ENCODE measurements at places on chromosomes 13 and 19.

- peak; percentile 68 for DNase-seq
Observed at GRCh38 chr19:43799502-43800142, 2.6 kb downstream of the LYPD5 start.

GRCh38 chr13:75675421-75675820 lies 39.3 kb downstream of the LMO7 start:
- no peak for DNase-seq

DNA sequence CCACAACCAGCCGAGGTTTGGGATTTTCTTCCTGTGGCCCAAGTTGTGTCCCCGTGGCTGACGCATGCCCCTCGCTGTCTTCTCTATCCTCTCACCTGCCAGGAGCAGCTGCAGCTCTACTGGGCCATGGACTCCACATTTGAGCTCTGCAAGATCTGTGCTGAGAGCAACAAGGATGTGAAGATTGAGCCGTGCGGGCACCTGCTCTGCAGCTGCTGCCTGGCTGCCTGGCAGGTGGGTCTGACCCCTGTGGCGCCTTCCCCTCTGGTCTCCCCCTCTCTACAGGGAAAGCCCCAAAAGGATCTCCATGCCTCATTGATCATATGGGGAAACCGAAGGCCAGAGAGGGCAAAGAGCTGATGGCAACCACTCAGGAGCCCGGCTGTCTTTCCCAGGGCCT lies 14.6 kb downstream of the CBLC start:
- no peak for DNase-seq

DNA sequence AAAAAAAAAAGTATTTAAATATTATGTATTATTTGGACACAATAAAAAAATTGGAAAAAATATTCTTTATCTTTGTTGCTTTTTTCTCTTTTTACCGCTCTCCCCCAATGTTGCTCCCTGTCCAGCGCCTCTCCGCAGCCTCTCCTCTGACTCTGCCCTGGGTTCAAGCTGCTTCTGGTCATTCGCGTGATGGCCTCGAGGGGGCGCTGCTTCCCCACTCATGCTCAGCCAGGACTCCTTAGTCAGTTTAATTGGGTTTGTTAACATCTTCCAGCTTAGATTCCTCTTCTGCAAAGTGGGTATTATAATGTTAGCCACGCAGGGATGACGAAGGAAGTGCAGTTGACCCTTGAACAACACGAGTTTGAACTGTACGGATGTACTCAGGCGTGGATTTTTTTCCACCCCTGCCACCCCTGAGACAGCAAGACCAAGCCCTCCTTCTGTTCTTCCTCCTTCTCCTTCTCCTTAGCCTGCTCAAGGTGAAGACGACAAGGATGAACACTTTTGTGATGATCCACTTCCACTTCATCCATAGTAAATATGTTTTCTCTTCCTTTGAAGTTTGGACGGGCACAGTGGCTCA lies 4.9 kb upstream of the NWD1 start:
- peak; percentile 73 for DNase-seq

DNA sequence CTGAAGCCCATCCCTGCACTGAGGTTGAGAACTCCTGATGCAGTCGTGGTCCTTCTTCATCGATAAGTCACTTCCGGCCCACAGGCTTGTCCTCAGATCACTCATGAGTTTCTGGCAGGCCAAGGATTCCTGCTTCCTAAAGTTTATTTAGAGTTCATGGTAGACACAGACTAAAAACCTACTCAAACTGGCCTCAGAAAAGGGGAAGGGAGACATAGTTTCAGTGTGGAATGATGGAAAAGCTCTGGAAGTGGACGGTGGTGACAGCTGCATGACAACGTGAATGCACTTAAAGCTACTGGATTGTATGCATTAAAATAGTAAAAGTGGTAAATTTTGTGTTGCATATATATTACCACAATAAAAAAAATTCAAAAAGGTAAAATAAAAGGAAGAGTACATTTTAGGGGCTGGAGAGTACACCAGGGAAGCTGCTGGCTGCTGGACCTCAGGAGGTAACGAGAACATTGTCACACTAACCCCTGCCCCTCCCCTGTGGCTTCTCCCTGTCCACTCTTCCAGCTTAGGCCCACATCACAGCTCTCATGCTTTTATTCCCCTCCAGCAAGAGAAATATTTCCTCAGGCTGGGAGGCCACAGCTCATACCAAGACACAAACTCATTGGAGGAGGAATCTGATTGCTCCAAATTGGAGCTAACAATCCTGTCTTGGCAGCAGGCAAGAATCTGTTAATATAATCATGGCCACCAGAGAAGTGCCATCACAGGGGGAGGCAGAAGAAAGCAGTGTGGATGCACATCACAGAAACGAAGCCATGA lies 741.0 kb downstream of the UQCRFS1 start:
- DNase-seq = no peak

DNA sequence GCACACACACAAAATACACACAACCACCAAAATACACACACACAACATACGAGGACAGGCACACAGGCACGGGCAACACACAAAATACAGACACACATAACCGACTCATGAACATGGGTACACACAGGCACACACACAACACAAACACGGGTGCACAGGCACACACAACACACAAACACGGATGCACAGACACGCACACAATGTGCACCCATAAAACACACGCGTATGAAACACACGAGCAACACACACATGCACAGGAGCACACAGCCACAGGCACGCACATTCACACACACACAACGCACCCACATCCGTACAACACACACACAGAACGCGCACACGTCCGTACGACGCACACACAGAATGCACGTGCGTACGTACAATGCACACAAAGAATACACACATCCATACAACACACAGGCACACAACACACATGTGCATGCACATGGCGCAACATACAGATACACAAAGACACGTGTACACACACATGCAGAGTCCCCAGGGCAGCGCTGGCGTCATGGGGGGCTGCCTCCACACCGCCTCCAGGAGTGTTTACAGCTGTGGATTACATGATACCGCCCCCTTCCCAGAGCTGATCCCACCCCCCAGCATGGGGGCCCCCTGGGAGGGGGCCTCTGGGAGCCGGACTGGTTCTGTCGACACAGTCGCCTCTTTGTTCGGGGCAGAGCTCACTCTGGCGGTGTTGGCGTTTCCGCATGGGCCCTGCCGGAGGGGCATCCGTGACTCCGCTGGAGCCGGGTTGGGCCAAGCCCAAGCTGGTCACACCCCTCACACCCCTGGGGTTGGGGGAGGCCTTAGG lies 2.9 kb downstream of the SBNO2 start:
- no peak for DNase-seq

DNA sequence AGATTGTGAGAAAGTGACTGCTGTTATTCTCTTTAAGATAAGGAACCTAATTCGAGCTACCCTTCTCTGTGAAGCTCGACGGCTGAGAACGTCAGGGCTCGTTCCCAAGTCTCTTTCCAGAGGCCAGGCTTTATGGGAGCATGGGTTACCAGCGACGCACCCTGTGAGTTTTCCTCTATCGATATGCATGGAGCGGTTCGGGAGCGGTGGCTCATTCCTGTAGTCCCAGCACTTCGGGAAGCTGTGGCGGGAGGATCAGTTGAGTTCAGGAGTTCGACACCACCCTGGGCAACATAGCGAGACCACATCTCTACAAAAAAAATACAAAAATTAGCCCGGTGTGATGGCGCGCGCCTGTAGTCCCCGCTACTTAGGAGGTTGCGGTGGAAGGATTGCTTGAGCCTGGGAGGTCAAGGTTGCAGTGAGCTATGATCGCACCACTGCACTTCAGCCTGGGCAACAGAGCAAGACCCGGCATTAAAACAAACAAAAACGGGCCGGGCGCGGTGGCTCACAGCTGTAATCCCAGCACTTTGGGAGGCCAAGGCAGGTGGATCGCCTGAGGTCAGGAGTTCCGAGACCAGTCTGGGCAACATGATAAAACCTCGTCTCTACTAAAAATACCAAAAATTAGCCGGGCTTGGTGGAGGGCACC lies 681 bp upstream of the ZNF606 start:
- no peak for DNase-seq

- DNase-seq = peak; percentile 55
Observed at GRCh38 chr19:35533822-35534392, 651 bp downstream of the GAPDHS start.
